ENCODE measurements at places on chromosomes 7 and 10.
A peak's percentile ranks its signal among the peaks of the same experiment; 100 is the strongest.

DNA sequence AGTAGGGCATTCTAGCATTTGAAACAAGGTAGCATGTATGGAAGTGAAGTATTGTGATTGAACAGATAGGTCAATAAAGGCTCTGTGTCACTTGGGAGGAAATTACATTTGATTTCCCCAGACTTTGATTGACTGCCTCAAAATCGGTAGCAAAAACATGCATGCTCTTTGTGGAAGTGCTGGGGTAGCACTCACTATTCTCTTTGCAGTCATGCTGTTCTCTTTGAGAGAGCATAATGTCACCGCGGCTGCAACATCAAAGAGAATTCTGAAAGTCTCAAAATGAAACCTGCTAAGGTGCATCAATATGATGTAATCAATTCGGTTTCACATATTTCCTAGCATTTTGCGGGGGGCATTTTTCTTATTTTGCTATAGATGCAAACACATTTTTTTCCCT, 64.2 kb downstream of the ARMC3 start:
- peak; percentile 28 for DNase-seq

DNA sequence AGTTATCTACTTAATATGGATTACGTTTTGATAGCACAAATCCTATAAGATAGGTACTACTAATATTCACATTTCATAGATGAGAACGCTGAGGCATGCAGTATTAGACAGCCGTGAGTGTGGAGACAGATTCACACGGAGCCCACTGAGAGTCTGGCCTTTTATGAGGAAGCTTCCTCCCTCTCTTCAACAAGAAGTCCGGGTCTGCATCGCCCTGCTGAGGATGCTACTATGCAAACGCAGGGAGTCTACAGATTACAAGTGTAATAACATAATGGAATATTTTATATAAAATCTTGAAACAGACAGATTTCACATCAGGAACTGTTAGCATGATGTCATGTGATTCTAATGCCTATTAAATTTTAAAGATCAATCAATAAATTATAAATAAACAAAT, 255.9 kb upstream of the GLI3 start:
- no peak for DNase-seq

DNA sequence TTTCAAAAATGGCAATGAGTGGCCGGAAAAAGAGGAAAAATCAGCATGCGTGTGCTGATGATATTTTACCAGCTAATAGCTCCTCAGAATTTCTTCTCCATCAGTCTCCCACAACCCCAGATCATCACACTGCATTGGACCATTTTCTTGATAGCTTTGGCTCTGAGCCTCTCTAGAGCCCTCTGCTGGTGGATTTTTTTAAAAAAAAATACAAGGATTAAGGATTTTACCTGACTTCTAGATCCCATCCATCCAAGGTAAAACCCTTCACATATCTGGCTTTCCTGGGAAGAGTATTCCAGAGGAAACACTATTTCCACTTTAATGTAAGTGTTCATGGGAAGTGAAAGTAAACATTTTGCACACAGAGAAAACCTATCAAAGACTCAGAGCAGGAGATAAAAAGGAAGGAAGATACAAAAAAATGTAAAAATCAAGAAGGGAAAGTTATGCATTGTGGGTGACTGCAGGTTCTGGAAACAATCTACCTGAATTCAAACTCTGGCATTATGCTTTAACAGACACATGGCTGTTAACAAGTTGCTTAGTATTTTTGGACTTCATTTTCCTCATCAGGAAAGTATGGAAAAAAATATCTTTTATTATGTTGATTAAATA, 380.9 kb downstream of the LRRTM3 start:
- DNase-seq, result no peak

DNA sequence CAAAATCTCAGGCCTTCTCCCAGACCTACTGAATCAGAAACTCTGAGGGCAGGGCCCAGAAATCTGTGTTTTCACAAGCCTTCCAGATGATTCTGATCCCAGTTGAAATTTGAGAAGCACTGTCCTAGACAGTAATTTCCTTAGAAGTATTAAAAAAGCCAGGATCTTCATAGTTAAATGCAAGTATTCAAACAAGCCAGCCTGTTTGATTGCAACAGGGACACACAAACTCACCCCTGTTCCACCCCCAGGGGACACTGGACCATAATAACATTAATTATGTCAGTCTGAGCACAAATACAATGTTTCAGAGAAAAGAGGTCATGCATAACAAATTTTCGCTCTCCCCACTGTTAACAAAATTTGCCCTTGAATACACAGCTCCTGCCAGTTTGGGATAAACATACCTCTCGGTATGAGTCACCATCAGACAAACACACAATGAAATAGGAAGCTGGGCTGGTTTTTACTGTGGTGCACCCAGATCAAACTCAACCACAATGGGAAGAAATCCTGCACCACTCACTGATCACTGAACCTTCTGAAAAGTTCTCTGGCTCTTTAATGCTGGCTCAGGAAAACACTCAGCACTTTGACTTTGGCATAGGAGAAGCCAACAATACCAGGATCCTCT, 34.3 kb downstream of the ABLIM1 start:
- DNase-seq, result no peak

GRCh38 chr7:46198701-46199100, 277.6 kb upstream of the IGFBP3 start:
- no peak for DNase-seq

DNA sequence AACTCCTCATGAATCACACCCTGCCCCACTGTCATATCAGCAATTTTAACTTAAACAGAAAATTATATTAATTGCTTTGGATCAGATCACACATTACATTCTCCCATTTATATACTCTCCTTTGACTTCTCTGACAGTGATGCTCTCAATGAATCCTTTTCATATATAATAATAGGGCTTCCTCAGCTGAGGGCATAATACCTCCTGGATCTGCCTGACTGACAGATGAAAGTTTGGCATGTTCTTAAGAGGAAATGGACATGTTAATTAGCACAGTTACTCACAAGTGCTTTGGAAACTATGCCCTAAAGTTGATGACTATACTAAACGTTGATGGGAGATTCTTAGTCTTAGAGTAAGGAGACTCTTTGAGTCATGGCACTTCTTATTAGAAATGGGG, 478.2 kb upstream of the LRRN3 start:
- DNase-seq, result no peak

GRCh38 chr7:116862951-116863670, 724 bp downstream of the CAPZA2 start:
- peak; percentile 23 for DNase-seq

DNA sequence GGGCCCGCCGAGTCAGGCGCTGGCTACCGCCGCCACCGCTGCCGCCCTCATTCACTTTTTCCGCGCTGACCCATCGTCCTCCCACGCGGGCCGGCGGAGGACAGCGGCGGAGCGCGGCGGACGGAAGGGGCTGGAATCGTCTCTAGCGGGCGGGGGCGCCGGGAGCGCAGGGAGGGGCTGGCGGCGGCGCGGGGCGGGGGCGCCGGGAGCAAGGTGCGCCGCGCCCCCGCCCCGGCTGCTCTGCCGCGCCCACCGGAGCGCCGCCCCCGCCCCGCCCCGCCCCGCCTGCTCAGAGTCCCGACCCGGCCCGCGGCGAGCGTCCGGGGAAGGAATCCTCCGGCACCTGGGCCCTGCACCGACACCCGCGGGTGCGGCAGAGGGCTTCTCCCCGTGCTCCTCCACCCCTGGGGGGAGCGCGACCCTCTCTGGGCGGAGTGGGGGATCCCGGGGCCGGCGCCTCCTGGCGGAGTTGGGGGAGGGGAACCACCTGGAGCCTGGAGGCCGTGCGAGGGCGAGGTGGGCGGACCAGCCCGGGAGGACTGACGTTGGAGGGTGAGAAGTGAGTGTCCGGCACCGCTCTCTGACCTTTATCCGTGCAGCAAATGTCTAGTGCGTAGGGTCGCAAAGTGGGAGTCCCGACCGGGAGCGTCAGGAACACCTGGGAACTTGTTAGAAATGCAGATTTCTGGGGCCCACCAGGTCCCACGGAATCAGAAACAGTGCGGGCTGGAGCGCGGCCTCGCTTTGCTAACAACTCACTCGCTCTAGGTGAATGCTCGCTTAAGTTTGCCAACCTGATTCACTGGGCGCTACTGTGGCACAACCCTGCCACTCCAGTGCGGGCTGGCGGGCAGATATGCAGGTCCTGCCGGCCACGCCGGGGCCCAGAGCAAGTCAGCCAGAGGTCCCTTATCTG, at the start of gene COBL:
Gene COBL (minus strand): TSS at position 144 of the 916 bp plus-strand sequence. CDS start 176 bp downstream, outside the sequence.
- DNase-seq, result no peak
